ENCODE measurements at places on chromosomes 2 and 18. TPM values are rescaled to one million over a fixed set of nuclear protein-coding genes. Genes with fewer than 3 reads are reported as not detected.
A peak's percentile ranks its signal among the peaks of the same experiment; 100 is the strongest.

RTN4 gene
- total RNA-seq: 132 TPM

DNA sequence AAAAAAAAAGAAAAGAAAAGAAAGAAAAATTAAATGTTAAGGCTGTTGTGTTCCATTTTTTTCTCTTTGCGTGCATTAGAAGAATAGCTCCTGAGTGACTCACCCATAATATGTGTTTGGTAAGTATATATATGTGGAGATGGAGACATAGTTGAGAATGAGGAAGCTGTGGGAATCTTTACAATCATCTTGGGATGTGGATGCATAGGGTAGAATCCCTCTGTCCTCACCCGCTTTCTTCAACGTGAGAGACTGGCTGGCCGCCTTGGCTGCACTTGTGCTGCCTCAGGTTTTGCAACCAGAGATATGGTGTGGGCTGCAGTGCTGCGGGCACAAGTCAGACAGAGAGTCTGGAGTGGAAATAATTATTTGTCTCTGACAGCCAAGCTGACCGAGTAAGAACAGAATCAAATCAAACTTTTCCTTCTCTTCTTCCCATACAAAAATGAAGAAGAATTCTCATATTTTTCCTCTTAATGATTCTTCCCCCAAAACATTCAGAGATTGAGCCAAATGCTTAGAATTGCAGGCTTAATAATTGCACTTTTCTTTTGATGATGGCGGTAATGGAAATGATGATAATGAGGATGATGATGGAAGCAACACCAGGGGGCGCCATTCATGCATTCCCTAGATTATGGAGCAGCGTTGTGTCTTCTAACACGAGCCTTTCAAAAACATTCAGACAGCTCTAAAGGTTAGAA is 48.5 kb downstream of the SERPINB7 start:
- peak; percentile 3 for DNase-seq

DNA sequence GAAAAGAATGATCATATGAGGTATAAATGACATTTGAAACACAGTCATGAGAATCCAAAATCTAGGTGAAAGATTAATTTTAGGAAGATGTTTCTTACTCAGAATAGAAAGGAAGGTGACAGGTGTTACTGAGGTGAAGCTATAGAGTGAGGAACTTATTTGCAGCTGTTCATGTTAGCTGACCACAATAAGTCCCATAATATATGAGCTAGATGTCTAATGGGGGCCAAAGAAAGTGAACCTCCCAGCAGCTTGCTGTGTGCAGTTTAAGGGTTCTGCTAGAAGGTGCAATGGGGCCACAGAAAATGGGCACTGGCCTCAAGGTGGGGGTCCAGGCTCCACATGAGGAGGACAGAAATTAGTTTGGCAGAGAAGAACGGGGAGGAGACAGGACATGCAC is 1374.9 kb upstream of the CRIM1 start:
- no peak for DNase-seq

DNA sequence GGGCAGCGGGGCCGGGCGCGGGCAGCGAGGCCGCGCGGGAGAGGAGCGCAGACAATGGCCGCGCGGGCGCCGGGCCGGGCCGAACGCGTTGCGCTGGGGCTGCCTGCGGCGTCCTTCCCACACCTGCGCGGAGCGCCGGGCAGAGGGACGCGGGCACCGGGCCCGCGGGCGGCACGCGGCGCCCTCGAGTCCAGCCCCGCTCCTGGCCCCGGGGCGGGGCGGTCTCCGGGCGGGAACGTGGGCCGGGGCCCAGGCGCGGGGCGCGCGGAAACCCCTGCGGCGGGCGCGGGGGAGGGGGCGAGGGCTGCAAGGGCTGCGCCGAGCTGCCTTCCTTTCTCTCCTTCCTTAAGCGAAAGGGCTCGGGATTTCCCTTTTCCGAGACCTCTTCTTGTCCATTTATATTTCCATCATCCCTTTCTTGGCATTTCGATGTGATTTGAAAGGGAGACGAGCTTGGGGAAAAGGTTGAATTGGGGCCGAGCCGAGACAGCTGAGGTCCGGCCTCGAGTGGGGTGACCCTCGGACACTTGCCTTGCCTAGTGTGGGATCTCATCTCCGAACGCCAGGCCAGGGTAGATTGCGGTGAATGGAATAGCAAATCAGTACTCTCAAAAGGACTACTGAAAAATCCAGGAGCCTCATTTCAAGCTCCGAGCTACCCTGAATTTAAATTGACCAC is 676 bp downstream of the KLHL23 start:
- peak; percentile 29 for DNase-seq

GRCh38 chr2:158688721-158689120 is 106.4 kb upstream of the DAPL1 start:
- DNase-seq: no peak

Data from dermis microvascular lymphatic vessel endothelial cell (primary cell).